ENCODE measurements at places on chromosomes 7 and 10.

- DNase-seq, result no peak
These were observed 5.6 kb downstream of the IL2RA start for GRCh38 chr10:6056411-6057135.

DNA sequence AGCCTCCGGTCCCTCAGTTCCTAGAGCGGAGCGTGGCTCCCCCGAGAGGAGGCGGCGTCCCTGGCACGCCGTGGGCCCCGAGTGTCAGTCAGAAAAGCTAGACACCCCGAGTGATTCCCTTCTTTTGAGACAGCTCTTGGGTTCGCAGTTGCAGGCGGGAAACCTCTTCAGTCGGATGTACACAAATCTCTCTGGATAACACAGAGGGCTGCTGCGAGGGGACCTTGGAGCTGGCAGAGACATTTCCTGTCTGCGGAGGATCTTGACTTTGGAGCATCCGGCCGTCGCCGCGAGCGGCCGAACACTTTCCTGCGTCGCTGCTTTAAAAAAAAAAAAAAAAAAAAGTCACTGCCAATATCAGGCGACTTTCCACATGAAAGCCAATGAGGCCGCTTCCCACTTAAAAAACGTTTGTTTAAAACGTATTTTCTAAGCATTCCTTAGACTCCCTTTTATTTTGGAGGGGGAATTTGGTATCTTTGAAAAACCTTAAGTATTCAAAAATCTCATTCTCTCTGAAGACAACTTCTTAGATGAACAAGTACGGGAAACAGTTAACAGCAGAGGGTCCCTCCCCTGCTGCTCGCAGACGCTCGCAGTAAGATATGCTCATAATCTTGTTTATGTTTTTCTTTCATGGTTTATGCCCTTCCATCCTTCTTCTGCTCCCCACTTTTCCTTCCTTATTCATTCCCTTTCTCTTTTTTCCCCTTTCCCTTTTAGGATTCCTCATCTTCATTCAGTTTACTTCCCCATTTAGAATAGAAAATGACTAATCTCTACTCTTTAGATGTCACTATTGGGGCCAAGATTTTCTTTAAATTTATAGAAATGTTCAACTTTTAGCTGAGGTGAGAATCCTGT is 10.0 kb downstream of the HHEX start:
- peak; percentile 66 for DNase-seq

GRCh38 chr10:96614515-96614914 is 27.7 kb upstream of the TM9SF3 start:
- DNase-seq, result no peak

DNA sequence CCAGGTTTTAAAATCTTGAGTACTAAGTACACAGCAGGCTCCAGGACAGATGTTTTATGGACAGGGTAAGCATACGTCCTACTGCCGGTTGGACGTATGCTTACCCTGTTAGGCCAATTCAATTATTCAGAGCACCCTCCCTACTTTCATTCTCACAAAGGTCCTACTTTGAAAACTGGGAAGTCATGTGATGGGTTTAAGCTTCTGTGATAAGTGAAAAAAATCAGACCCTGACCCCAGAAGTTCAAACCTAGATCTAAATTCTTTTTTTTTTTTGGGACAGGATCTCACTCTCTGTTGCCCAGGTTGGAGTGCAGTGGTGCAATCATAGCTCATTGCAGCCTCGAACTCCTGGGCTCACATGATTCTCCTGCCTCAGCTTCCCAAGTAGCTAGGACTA is 55.2 kb downstream of the HIPK2 start:
- no peak for DNase-seq

Data from CD4-positive, CD25-positive, alpha-beta regulatory T cell (primary cell).